Activated naive CD4-positive, alpha-beta T cell (primary cell): ENCODE measurements at places on chromosomes 13 and 19.

- no peak for DNase-seq
Measured at GRCh38 chr19:7540761-7541474, 5.4 kb downstream of the PNPLA6 start.

DNA sequence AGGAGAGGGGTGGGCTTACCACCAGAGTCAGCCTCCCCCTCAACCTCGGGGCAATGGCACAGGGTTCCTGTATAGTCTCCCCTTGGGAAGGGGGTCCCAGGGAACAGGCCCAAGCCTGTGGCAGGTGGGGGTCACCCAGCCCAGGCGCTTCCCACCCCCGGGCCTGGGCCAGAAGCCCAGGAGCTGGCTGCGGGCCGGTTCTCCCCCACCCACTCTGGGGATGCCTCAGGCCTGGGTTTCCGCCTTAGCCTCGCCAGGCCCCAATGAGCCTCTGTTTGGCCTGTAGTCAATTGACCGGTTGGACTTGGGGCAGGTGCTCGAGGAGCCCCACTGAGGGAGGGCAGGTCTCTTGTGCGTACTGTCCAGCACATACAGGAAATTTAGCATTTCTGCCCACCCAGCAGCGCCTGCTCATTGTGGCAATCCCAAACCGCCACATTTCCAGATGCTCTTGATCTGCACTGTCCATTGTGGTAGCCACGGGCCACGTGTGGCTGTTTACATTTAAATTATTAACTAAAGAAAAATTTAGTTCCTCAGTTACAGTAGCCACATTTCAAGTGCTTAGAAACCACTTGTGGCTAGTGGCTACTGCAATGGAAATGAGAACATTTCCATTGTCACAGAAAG is 9.9 kb downstream of the LYL1 start:
- DNase-seq = no peak

- DNase-seq = no peak
Measured at GRCh38 chr19:44927746-44928145, 13.3 kb downstream of the APOC1 start.

DNA sequence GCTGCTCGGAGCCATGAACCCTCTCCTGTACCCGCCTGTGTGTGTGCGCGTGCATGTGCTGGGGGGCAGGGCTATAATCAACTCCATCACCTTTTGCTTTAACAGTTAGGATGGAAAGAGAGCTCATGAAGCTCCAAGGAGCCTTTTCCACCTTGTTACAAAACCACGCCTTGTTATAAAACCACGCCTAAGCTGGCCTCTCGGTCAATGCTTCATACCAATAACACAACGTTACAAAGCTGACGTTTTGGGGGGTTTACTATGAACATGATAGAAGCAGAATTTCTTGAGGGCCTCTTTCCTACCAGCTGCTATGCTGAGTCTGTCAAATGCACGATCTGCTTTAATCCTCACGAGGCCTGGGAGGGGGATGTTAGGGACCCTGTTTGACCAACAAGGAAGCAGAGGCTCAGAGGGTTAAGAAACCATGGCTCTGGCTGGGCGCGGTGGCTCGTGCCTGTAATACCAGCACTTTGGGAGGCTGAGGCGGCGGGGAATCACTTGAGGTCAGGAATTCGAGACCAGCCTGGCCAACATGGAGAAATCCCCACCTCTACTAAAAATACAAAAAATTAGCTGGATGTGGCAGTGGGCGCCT is 11.9 kb downstream of the CAPS start:
- no peak for DNase-seq

- DNase-seq = no peak
Measured at GRCh38 chr13:99320693-99321481, 13.7 kb upstream of the GPR183 start.
